ENCODE measurements at places on chromosomes 4 and X.

- DNase-seq = no peak
These were observed 1.5 kb upstream of the PAPSS1 start for GRCh38 chr4:107721436-107722100.

DNA sequence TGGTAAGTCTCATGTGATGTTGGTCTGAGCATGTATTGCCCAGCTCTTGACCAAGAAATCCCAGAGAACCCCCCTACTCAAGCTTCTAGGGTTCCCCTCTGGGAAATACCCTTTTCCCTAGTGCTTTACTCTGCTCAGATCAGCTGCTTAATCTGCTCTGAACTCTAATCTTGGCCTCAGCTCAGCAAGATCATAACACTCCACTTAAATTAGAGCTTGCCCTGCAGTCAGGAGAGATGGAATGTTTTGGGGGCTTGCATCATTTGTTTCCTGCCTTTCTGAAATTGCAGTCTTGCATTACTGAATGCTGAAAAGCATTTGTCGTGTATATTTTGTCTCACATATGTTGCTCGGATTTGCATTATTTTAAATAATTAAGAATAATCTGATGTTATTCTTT lies 1153.6 kb downstream of the FSTL5 start:
- DNase-seq = no peak

- no peak for DNase-seq
These were observed 61.1 kb upstream of the DCTD start for GRCh38 chr4:182978152-182978827.

DNA sequence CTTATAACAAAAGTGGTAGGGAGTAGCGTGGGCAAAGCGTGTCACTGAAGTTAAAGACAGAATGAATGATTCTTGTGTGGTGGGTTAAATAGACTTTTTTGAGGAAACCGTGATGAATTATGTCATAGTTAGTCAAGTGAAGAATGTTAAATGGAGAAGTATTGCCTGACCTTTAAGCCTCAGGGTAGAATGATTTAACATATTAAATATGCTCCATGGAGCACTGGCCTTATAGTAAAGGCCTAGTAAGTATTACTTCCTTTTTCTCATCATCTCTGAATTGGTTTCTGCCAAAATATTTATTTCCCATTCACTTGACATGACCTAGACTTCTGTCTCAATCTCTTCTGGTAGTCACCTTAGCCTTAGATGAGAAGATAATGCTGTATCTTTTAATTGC lies 23.7 kb downstream of the MAGEB1 start:
- no peak for DNase-seq

GRCh38 chr4:83189631-83190136 lies 75.2 kb upstream of the PLAC8 start:
- no peak for DNase-seq

- no peak for DNase-seq
These were observed 406.1 kb downstream of the IQCM start for GRCh38 chr4:149409555-149409962.

- DNase-seq = no peak
These were observed 3.2 kb upstream of the TIGD2 start for GRCh38 chr4:89108091-89108490.

DNA sequence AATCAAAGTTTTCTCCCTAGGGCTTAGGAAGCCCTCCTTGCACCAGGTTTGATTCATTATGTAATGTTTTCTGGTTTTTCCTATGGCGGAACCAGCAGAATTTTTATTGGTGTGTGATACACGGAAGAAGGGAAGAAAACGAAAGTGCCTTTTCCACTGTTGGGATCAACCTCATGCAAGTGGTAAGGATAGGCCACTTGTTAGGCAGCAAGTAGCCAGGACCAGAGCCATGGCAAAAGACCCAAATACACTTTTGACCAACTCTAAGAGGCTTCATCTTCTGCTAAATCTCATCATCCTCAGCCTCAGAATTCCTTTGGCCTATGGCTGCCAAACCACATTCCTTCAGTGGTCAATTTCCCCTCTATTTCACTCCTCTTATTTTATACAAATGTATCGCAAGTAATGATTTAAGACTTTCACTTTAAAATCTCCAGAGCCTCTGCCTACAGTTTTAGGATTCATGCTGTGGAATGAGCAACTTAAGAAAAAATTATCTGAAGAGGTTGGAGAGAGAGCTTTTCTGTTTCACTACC lies 21.2 kb downstream of the PPAT start:
- DNase-seq = no peak

- no peak for DNase-seq
These were observed 27.7 kb upstream of the VCX start for GRCh38 chrX:7815166-7815805.

DNA sequence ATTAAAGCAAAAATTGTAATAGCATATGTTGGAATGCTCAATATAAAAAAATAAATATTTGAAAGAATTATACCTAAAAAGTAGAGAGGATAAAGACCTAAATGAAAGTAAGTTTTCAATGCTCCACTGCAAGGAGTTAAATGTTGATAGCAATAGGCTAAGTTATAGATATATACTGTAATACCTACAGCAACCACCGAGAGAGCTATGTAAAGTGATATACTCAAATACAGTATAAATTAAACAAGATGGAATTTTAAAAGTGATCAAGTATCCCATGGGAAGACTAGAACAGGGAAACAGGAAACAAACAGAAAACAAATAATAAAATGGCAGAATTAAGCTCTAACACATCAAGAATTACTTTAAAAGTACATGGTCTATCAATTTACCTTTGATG lies 73.9 kb downstream of the CASP3 start:
- no peak for DNase-seq

Measured in NCI-H1105 treated with DMSO at 0.1 percent for 48 hours (cell line).